Fibroblast of skin of right quadriceps (primary cell): ENCODE measurements at places on chromosomes 5 and 9.

GRCh38 chr5:83527722-83528438 lies 56.3 kb downstream of the VCAN start:
- no peak for DNase-seq

DNA sequence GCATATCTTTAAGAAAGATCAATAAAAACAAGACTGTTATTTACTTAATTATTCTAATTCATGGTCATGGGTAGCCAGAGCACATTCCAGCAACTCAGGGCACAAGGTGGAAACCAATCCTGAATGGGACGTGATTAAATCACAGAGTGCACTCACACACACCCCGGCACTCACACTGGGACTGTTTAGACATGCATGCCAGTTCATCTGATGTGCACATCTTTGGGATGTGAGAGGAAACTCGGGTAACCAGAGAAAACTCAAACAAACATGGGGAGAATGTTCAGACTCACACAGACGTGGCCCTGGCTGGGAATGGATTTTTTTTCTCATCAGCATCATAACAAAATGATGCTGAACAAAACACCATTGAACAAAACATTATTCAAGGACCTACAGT lies 29.4 kb downstream of the SMAD5 start:
- no peak for DNase-seq

GRCh38 chr5:175805256-175806011 lies 65.9 kb upstream of the CPLX2 start:
- DNase-seq = no peak

- peak; percentile 14 for DNase-seq
These were observed 754 bp downstream of the GFPT2 start for GRCh38 chr5:180352116-180353047.

DNA sequence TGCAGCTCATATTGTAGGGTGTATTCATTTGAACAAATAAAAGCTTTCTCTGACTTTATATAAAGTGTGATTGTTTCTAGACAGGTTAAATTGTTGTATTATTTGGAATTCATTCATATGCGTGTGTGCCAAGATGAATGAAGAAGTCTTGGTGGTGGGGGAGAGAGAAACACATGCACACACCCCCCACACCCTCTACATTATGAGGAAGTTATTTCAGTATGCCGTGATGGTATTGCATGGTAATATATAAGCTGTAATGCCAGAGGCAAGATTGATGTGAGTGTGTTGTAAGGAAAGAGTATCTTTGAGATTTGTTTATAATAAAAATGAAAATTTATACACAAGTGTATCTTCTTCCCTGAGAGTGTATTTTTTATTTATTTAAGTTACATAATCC lies 71.0 kb downstream of the IPO11 start:
- no peak for DNase-seq

- no peak for DNase-seq
These were observed 44.1 kb downstream of the CCL28 start for GRCh38 chr5:43367909-43368669.

- no peak for DNase-seq
These were observed 8.2 kb downstream of the AP3B1 start for GRCh38 chr5:78286290-78286689.

DNA sequence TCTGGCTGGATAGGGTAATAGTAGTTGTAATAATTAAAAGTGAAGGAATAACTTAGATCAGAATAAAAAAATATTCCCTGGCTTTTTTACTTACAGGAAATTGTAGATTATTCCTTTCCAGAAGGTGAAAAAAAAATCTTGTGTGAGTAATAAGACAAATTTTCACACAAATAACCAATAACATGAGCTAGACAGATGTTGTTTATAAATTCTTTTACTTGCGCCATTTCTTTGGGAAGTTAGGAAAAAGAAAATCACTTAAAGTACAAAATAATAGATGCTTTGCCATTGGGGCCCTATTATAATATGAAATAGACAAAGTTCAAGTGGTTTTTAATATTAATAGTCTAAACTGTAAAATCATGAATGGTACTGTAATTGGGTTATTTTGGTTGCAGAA lies 204.1 kb downstream of the ARRDC3 start:
- DNase-seq = peak; percentile 40

- no peak for DNase-seq
These were observed 96.1 kb downstream of the GABRG2 start for GRCh38 chr5:162163663-162164062.

- no peak for DNase-seq
These were observed 429.9 kb downstream of the CAAP1 start for GRCh38 chr9:26462751-26463150.

GRCh38 chr5:91206734-91207133 lies 176.4 kb downstream of the ARRDC3 start:
- peak; percentile 84 for DNase-seq

GRCh38 chr9:99118782-99119466 lies 14.0 kb downstream of the TGFBR1 start:
- DNase-seq = no peak

DNA sequence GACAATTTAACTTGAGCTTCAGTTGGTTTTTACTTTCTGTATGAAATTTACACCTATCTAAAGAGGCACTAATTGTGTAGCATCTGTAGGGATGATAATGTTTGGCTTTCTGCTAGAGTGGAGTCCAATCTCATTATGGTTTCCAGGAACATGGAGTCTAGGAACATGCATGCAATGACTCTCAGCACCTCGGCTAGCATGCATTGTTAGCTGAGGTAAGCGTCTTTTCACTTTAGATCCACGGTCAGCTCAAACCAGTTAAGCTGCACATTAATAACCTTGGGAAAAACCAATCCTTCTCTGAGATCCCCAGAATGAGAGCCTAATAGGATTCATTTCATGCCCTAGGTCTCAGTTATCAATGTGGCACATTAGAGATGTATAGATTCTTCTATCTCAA lies 7.8 kb upstream of the GDA start:
- no peak for DNase-seq

- DNase-seq = peak; percentile 28
These were observed 1714.1 kb downstream of the EFNA5 start for GRCh38 chr5:105956456-105957196.

GRCh38 chr5:173630724-173631365 lies 14.4 kb upstream of the BOD1 start:
- DNase-seq = no peak

GRCh38 chr5:140591747-140592372 lies 27.2 kb downstream of the SLC35A4 start:
- DNase-seq = peak; percentile 54

DNA sequence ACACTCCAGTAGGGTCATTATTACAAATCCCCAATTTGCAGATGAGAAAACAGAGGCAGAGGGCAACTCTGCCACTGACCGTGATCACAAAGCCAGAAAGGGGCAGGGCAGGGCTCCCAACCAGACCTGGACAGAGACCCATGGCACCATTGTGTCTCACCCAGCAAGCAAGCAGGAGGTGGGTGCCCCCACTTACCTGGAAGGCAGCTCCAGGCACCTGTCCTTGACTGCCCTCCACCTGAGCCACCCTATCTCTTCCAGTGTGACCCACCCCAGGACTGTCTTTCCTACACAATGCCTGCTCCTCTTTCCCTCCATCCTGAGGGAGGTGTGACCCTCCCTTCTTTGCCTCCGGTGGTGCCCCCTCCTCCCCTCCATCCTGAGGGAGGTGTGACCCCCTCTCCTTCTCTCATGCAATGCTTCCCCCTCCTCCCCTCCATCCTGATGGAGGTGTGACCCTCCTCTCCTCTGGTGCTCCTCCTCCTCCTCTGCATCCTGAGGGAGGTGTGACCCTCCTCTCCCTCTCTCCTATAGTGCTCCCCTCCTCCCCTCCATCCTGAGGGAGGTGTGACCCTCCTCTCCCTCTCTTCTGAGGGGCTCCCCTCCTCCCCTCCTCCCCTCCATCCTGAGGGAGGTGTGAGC lies 198.0 kb downstream of the MED10 start:
- DNase-seq = no peak

GRCh38 chr9:98150164-98150563 lies 31.1 kb upstream of the TRIM14 start:
- no peak for DNase-seq

DNA sequence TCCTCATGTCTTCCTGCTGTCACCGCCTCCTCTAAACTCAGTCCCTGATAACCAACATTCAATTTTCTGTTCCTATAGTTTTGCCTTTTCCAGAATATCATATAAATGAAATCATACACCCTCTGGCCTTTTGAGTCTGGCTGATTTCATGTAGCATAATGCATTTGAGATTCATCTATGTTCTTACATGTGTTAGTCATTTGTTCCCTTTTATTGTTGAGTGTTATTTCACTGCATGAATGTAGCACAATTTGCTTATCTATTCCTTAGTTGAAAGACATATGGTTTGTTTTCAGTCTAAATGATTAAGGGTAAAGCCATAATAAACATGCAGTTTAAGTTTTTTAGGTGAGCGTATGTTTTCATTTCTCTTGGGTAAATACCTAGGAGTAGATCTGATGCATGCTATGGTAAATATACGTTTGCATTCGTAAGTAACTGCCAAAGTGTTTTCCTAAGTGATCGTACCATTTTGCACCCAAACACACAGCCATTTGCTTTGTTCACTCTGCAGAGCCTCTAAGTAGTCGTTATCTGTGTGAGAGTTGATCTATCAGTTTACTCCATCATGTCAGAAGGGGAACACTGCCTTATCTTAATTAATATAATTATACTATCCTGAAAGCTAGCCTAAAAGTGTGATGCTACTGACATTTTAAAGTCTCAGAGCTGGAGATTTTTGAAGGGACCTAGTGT lies 460.8 kb downstream of the DMAC1 start:
- no peak for DNase-seq

DNA sequence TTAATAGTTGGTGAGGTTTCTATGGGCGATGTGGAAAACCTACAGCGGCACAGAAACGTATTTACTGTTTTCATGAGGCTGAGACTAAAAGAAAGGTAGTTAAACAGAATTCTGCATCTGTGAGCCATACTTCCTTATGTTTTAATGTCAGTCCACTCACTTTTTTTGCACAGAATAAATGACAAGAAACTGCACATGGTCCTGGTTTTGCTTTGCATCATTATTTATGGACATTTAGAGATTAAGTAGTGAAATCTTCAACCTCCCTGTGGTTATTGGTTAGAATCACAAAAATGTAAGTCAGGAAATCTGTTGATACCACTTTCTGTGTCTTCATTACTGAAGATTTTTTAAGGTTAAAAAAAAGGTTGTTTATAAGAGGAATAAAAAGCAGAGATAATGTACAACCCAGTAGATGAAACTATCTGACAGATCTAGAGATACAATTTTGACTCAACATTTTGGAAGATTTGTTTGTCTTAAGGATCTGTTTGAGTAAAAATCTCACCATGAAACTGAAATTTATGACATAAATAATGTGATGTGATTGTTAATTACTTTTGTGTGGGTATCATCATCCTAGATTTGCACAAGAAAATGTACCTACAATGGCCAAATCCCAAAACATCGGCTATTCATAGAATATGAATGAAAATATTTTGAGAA lies 2.4 kb downstream of the PRR16 start:
- DNase-seq = peak; percentile 57

DNA sequence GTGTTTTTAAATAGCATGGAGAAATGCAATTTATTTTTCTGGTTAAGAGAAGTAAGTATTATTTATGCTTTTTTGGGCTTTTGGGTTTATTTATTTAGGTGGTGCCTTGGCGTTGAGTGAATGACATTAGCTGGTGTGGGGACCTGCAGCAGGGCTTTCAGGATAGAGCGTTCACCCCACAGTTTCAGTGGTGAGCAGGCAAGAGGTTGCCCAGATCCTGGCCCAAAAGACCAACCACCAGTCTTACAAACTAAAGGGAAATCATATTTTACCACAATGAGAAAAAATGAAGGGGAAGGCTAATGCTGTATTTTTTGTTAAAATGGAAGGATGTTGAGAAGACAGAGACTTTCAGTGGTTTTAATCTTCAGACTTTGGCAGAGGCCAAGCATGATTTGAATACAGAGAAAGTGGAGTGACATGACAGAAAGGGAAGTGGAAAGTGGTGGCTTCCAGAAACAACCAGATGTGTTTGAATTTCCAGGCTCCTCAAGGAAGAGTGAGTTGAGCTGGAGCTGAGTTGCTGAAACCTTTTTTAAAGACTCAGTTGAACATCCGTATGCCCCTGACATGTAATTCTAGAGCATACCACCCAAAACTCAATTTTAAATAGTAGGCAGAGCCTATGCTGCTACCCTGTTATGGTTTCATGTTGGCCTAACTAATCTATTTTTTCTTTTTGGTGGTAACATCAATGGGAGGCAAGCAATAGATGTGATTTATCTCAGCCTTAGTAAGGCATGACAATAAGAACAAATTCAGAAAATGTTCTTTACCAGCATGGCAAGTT lies 94.8 kb downstream of the AOPEP start:
- DNase-seq = no peak

GRCh38 chr5:36366883-36367282 lies 65.2 kb upstream of the RANBP3L start:
- DNase-seq = no peak
